ENCODE measurements at places on chromosomes 2 and 18. TPM values are rescaled to one million over a fixed set of nuclear protein-coding genes. Genes with fewer than 3 reads are reported as not detected.

Gene ANKRD23
- total RNA-seq: 5.7 TPM

Gene CHRND
- 2.2 TPM for total RNA-seq

Gene CCDC102B
- 8.1 TPM for total RNA-seq

Gene CD28
- not detected for total RNA-seq

Gene CPO
- not detected for total RNA-seq

Gene KYNU
- not detected for total RNA-seq

Gene TRIM54
- total RNA-seq: 2.0 TPM

Gene ABCG5
- not detected for total RNA-seq

DNA sequence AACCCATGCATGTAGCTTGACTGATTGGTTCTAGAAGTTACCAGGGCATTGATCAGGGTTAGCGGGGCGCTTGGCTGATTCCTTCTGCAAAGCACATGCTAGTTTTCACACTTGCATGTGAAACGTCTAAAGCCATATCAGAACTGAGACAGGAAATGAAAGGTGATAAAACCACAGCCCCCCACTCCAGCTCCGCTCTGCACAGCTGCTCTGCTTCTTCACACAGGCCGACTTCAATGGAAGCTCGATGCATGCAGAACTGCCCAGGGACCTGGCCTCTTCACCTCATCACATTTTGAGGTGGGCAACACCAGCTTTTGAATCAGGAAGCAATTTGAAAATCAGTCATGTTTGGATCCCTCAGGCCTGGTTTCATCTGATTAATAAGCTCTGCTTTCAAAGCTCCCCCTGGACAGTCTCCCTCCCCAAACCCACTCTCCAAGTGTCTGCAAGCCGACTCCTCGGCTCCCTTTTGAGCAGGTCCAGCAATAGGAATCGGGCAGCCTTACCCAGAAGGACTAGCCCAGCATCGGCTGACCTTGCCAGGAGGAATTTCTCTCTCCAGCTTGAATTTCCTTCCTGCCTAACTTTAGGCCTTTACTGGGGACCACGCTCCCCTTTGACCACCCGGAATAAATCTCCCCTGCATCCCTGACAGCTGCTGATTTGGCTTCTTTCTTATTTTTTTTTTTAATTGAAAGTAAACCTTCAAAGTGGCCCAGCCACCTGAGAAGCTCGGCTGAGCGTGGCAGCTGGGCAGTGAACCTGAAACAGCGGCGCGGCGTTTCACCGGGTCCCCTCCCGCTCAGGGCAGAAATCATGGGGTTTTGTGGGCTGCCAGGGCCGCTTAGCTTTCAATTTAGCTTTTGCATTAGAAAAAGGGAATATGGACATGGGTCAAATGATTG lies 31.7 kb downstream of the HRH4 start:
- H3K27me3 ChIP-seq: no peaks in the 10 kb centered on the region
- H3K27ac ChIP-seq: no peak overlapping the region
- H3K4me1 ChIP-seq: peaks cover 13% of the 10 kb centered on the region
- H3K4me3 ChIP-seq: no peak overlapping the region
- no peaks in the 10 kb centered on the region for H3K36me3 ChIP-seq

DNA sequence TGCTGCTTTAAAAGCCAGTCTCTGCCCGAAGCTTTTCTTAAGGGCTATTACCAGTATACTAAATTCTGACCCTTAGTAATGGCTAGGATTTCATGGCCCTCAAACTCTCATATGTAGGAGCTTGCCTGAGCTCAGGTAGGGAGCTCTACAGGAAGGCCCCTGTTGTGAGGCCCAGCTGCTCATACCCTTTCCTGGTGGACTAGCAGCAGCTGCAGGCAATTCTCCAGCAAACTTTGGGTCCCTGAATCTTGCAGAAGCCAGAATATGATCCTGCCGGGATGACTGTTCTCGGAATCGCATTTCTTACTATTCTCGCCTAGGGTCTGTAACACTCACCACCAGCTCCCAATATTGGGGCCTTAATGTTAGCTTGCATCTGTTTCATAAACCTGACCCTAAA lies 106.4 kb upstream of the SERTAD2 start:
- H3K4me3 ChIP-seq: no peak overlapping the region
- H3K4me1 ChIP-seq: no peaks in the 10 kb centered on the region
- H3K27ac ChIP-seq: no peak overlapping the region
- H3K27me3 ChIP-seq: no peaks in the 10 kb centered on the region
- H3K36me3 ChIP-seq: peaks cover 4% of the 10 kb centered on the region

DNA sequence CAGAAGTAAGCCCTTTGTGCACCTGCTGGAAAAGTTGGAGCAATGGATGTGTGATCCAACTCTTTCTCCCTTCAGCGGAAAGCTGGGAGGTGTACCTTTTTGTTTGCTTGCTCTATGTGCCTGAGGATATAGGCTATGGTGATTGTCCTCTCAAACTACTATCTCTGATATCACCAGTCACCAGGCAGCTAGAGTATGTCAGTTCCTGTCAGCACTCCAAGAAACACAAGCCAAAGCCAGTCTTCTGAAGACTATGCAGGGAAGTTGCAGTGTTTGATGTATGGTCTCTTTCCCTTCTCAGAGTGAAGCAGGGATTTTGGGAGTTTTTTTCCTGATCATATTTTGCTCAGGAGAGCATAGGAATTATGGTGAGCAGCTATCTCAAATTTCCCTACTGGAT lies 146.4 kb downstream of the PTH2R start:
- H3K36me3 ChIP-seq: no peaks in the 10 kb centered on the region
- no peaks in the 10 kb centered on the region for H3K27me3 ChIP-seq
- no peak overlapping the region for H3K27ac ChIP-seq
- H3K4me1 ChIP-seq: no peaks in the 10 kb centered on the region
- no peak for DNase-seq

DNA sequence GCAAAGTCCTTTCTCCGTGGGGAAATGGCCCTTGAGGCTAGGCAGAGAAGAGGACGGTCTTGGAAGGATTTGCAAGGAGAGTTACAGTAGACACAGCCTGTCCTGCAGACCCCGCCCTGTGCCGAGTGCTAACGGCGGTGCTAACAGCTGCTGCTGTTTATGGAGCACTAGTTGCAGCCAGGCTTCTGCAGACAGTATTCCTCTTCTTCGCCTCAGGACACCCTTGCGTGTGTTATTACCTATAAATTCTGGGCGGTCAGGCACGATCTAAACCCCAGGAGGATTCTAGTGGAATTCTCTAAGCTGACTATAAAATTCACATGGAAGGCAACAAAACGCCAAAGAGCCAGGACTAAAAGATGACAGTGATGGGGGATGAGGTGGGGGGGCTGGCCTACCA lies 139.8 kb downstream of the GLI2 start:
- H3K27me3 ChIP-seq: no peaks in the 10 kb centered on the region
- no peak for DNase-seq
- no peaks in the 10 kb centered on the region for H3K36me3 ChIP-seq

GRCh38 chr2:205670292-205670691 lies 12.0 kb upstream of the NRP2 start:
- H3K4me3 ChIP-seq: no peak overlapping the region
- H3K4me1 ChIP-seq: no peaks in the 10 kb centered on the region

GRCh38 chr2:46879511-46879910 lies 36.1 kb downstream of the MCFD2 start:
- H3K4me3 ChIP-seq: no peak overlapping the region
- peaks cover 24% of the 10 kb centered on the region for H3K4me1 ChIP-seq
- H3K27ac ChIP-seq: no peak overlapping the region
- no peak for DNase-seq

- H3K4me1 ChIP-seq: no peaks in the 10 kb centered on the region
- no peak overlapping the region for H3K27ac ChIP-seq
- H3K4me3 ChIP-seq: no peak overlapping the region
- no peaks in the 10 kb centered on the region for H3K36me3 ChIP-seq
- no peaks in the 10 kb centered on the region for H3K27me3 ChIP-seq
These were observed 973.7 kb upstream of the POU3F3 start for GRCh38 chr2:103880081-103880834.

DNA sequence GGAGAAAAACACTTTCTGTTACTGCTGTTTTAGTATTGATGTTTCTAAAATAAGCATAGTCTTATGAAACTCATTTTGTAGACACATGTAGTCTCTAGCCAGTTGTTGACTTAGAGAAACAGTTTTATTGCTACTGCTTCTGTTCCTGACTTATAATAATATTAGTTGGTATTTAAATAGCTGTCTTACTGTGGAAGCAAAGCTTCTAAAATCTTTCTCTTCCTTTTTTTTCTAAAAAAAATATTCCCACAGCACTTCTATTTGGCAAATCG lies 121.8 kb downstream of the MTX2 start:
- H3K4me1 ChIP-seq: no peaks in the 10 kb centered on the region
- no peak overlapping the region for H3K27ac ChIP-seq
- DNase-seq: no peak
- no peak overlapping the region for H3K4me3 ChIP-seq
- no peaks in the 10 kb centered on the region for H3K27me3 ChIP-seq

- no peaks in the 10 kb centered on the region for H3K4me1 ChIP-seq
- no peak for DNase-seq
- no peaks in the 10 kb centered on the region for H3K27me3 ChIP-seq
These were observed 359.9 kb downstream of the DSC3 start for GRCh38 chr18:30682672-30683071.

GRCh38 chr2:235538144-235538639 lies 44.3 kb downstream of the AGAP1 start:
- no peak overlapping the region for H3K4me3 ChIP-seq
- no peaks in the 10 kb centered on the region for H3K36me3 ChIP-seq

GRCh38 chr2:67050622-67051021 lies 346.5 kb upstream of the ETAA1 start:
- no peak overlapping the region for H3K4me3 ChIP-seq
- H3K27ac ChIP-seq: no peak overlapping the region
- H3K36me3 ChIP-seq: no peaks in the 10 kb centered on the region
- H3K4me1 ChIP-seq: no peaks in the 10 kb centered on the region
- peak; percentile 29 for DNase-seq

DNA sequence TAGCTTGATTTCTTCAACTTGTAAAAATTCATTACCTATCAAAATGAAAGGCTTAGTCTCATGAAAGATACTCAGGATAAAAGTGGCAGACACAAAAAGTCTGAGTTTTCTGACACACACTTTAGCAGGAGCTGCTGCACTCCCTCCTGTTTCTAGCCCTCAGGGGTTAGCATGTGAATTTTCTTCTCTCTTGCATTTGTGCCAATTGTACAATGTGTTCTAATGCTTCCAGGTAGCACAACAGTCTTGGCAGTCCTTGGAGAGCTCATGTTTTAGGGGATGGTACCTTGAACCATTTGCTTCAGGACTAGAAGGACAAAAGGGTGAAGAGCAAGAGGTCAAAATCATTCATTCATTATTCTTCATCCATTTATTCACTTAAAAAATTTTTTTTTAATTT lies 316.8 kb downstream of the AFF3 start:
- peaks cover 13% of the 10 kb centered on the region for H3K4me1 ChIP-seq
- H3K4me3 ChIP-seq: no peak overlapping the region
- H3K36me3 ChIP-seq: peaks cover 24% of the 10 kb centered on the region
- H3K27me3 ChIP-seq: peaks cover 11% of the 10 kb centered on the region

GRCh38 chr2:165251366-165251765 lies 12.2 kb downstream of the SCN2A start:
- H3K4me3 ChIP-seq: no peak overlapping the region
- DNase-seq: no peak
- H3K27ac ChIP-seq: no peak overlapping the region
- no peaks in the 10 kb centered on the region for H3K27me3 ChIP-seq
- H3K36me3 ChIP-seq: no peaks in the 10 kb centered on the region

DNA sequence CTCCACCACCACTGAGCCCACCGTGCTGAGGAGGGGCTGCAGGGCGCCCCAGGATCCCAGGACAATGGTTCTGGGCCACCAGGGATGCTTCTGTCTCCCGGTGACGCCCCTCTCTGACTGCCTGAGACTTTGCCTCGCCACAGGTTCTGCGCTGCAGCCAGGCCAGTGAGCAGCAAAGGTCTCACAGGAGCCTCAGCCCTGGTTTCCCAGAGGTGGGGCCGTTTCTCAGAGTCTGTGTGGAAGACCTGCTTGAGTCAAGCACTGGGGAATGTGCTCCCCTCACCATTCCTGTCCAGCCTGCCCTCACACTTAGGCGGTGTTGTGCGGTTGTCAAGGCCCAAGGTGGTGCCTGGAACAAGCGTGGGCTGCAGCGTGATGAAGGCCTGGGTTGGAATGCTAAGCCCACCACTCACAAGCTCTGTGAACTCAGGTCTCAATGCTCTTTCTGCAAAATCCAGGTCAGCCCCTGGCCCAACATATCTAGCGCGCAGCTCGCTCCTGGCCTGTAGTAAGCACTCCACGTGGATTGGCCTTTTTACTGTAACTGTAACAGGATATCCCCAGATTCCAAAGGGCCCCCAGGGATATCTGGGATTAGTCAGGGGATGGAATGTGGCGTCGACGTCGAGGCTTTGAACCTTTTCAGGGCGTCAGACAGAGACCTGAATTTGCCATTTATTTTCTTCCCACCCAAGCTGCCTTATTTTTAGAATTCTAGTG lies 47.6 kb downstream of the PLB1 start:
- peaks cover 3% of the 10 kb centered on the region for H3K27me3 ChIP-seq
- H3K36me3 ChIP-seq: no peaks in the 10 kb centered on the region
- no peak overlapping the region for H3K4me3 ChIP-seq
- DNase-seq: peak; percentile 43

- peak overlapping the region; percentile 7 for H3K27ac ChIP-seq
- no peak for DNase-seq
- no peaks in the 10 kb centered on the region for H3K36me3 ChIP-seq
- H3K4me3 ChIP-seq: no peak overlapping the region
These were observed 102.5 kb downstream of the CHN1 start for GRCh38 chr2:174902506-174903263.

DNA sequence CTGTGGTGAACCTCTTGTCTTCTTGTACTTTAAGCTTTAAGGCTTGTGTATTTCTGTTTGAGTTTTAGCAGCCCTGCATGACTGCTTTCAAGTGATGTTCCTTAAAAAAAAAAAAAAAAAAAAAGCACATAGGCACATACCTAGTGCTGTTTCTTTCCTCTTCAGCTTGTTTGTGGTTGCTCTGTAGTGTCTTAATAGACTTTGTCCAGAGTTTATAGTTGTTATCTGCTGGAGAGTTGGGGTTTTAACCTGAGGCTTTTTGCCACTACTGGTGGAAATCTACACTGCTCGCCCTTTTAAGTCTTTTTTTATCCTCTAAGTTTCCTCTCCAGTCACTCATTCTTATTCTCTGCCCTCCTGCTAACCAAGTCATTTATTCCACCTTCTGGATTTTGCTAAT lies 34.5 kb downstream of the AGFG1 start:
- H3K36me3 ChIP-seq: no peaks in the 10 kb centered on the region
- H3K27me3 ChIP-seq: peaks cover 4% of the 10 kb centered on the region
- DNase-seq: no peak
- H3K4me1 ChIP-seq: peaks cover 33% of the 10 kb centered on the region
- peak overlapping the region; percentile 22 for H3K27ac ChIP-seq

DNA sequence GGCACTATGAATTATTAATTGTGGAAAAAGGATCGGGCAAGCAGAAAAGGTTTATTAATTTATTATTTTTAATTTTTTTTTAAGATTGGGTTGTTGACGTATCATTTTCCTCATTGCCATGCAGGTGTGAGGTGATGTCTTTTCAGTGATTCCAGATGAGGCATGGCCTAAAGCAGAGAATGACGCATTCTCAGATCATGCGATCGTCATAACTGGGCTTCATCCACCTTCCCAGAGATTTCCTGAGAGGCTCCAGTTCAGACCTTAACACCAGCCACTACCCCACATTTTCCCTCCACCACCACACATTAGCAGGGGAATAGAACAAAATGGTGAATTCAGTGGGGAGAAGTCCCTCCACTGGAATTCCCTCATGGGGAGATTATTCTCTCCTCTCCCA lies 518.4 kb upstream of the SPHKAP start:
- H3K27ac ChIP-seq: no peak overlapping the region
- no peak overlapping the region for H3K4me3 ChIP-seq
- H3K36me3 ChIP-seq: no peaks in the 10 kb centered on the region
- H3K27me3 ChIP-seq: no peaks in the 10 kb centered on the region
- peaks cover 21% of the 10 kb centered on the region for H3K4me1 ChIP-seq
- DNase-seq: no peak
